ENCODE measurements at places on chromosomes 5 and 9.

- no peak for DNase-seq
Measured at GRCh38 chr5:147835386-147835798, 3.9 kb upstream of the SPINK1 start.

GRCh38 chr5:91315701-91316100 lies 67.4 kb downstream of the ARRDC3 start:
- DNase-seq: no peak

DNA sequence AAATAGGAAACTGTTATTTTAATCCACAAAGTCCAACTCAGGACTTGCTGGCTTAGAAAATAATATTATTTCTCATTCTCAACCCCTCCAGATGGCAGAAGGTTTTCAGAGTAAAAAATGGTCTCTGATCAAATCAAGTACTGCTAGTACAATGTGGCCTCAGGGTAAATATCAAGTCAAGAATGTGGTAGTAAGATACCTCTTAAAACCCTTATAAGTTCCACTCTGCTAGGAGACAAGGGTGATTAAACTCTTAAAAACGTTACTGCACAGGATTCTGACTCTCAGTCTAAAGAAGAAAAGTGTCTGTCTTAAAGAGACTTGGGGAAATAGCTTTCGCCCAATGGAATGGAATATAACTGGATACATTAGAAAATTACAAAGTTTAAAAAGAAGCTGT lies 120.8 kb upstream of the PDE4D start:
- DNase-seq: no peak

GRCh38 chr9:126683698-126684044 lies 69.9 kb downstream of the LMX1B start:
- peak; percentile 20 for DNase-seq

- peak; percentile 82 for DNase-seq
Measured at GRCh38 chr9:128911529-128912035, 9.2 kb upstream of the PHYHD1 start.

DNA sequence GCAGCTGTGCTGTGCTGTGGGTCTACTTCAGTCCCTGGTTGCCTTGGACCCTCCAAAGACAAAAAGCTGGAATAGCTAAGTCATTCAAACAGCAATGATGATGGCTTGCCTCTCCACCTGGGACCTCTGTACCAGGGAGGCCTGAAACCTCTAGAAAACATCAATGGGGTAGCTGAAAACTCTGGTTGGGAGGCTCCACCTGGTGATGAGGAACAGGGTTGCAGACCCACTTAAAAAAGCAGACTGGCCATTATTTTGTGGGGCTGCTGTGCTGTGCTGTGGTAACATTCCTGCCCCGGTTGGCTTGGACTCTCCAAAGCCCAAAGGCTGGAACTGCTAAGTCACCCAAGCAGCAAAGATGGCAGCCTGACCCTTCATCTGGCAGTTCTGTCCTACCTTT lies 839.3 kb upstream of the ARRDC3 start:
- DNase-seq: no peak

DNA sequence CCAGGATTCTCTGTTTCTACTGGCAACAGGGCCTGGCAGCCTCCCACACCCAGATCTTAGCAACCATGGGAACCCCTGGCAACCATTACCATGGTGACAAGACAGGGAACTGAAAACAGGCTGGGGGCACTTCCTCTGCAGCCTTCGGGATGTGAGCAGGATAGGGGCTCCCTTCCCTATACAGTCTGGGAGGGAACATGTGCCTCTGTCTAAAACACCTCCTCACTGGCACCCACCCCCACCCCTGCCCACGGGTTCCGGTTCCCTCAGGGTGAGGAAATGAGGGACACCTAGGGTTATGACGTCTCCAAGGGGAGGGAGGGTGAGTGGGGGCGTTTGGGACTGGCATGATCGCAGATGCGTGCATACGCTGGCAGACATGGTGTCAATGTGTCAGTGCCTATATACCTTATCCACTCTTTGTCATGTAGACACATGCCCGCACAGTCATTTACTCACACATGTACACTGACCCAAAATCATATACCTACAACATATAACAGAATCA lies 3.0 kb upstream of the DNAJB5 start:
- DNase-seq: peak; percentile 55

GRCh38 chr5:5298068-5298633 lies 124.3 kb upstream of the ICE1 start:
- no peak for DNase-seq

- no peak for DNase-seq
Measured at GRCh38 chr5:156913355-156913718, 49.7 kb downstream of the TIMD4 start.

GRCh38 chr5:40813698-40814281 lies 15.6 kb upstream of the PRKAA1 start:
- DNase-seq: no peak

DNA sequence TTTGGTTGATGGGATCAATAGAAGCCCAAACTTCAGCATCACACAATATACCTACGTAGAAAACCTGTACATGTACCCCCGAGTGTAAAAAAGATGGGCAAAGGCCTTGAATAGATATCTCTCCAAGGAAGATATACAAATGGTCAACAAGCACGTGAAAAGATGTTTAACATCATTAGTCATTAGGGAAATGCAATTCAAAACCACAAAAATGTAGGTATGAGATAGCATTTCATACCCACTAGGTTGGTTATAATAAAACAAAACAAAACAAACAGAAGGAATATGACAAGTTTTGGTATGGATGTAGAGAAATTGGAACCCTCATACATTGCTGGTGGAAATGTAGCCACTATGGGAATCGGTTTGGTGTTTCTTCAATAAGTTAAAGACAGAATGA lies 33.1 kb upstream of the PPARGC1B start:
- DNase-seq: no peak

- DNase-seq: no peak
Measured at GRCh38 chr5:160398806-160399205, 1.0 kb downstream of the FAM200C start.

- no peak for DNase-seq
Measured at GRCh38 chr5:175842951-175843793, 28.2 kb upstream of the CPLX2 start.

GRCh38 chr9:136373300-136374182 lies at the start of gene CARD9:
CARD9 (minus strand) TSS chr9:136373669; CDS start chr9:136372078, 1,591 bp downstream.
- peak; percentile 84 for DNase-seq

DNA sequence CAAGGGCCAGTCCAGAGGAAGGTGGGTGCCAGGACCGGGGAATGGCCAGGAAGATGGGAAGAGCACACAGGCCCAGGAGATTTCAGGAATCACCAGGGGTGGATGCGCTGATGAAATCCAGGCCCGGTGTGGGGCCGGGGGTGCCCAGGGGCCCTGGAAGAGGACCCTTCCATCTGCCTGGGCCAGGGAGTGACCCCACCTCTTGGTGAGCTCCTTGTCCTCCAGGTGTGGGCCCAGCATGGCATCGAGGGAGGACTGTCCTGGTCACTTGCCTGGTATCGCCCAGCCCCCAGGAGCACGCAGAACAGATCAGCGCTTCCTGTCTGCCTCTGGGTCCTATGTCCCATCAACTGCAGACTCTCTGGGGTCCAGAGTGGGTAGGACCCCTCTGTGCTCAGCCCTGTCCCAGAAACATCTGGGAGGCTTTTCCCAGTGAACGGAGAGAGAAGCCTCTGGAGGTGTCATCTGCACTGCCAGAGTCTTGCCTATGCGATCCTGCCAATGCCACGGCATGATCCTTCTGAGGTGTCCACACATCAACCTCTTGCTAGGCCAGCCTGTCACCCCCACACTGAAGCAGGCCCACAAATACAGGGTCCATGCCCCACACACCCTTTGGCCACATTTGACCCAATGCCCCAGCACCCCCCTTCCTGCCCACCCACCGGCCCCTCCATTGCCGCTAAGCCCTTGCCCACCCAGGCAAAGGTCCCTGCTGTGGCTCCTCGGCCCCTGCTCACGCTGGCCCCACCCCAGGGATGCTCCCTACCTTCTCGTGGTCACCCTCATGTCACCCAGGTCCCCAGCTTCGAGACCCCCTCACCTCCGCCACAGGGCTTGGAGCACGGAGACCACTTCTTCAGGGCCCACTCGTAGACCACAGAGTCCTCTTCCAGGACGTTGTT lies 67.2 kb downstream of the ZNF354C start:
- peak; percentile 37 for DNase-seq

- DNase-seq: no peak
Measured at GRCh38 chr9:76433406-76433805, 25.6 kb upstream of the GCNT1 start.

DNA sequence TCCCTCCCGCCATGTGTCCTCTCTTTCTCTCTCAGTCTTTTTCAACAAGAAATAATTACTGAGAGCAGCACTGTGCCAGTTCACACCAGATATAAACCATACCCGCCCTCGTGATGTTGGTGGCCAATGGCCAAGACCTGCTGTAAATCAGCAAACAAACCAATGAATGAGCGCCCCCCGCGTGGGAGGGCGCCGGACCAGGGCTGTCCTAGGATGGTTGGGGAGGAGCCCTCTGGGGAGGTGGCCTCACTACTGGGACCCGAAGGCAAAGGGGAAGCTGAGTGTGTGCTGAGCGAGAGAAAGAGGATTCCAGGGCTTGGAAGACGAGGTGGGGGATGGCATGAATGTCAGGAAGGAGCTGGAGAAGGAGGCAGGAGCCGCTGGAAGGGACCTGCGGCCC lies 51.2 kb upstream of the BARHL1 start:
- DNase-seq: no peak

DNA sequence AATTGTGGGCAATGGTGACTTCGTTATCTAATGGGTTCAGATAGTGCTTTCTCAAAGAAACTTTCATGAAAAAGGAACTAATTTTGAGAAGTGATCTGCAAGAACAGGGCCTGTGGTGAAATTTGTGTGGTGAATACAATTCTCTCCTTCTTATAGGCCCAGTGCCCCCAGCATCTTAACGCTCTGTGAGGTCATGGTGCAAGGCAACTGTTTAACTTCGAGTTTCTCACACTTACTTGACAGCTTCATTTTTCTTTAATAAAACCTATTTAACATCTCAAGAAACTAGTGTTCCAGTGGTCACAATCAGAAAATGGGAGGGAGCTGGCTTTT lies 69.2 kb downstream of the FAM114A2 start:
- DNase-seq: no peak

GRCh38 chr9:121607434-121608167 lies 43.8 kb upstream of the DAB2IP start:
- DNase-seq: no peak
